Smooth muscle cell of the brain vasculature (primary cell): ENCODE measurements at places on chromosomes 11 and 22.

DNA sequence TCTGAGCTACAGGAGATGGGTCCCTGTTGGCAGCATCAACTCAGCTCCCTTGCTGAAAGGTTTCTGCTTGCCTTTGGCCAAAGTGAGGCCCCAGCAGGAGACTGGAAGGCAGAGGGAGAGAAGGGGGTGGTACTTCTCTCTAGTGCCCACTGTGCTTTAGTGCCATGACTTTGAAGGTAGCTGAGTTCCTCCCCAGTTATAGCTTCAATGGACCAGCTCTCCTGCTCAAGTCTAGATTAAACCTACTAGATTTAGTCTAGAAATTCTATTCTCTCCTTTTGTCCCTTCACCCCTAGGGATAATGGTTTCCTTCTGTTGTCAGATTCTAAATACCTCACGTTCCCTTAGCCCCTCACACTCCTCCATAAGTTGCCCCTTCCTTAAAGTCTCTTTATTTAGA, 119.2 kb downstream of the TIMP3 start:
- DNase-seq: no peak

DNA sequence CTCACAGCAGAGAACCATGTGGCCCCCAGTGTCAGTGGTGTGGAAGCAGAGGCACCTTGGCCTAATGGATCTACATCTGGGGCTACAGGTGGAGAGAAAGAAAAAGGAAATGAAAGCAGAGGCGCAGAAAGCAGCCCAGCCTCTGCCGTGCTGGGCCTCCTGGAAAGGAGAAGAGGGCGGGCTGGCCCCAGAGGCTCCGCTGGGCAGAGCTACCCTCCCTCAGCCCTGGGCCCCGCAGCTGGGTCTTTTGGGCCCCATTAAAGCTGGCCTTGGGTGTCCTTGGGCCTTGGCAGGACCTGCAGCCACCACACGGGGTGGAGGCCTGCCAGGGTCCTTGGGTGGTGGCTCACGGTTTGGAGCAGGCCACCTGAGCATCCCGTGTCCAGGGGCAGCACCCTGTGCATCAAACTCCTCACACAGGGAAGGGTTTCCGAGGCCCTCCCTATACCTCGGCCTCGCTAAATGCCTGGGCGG, 31.6 kb upstream of the GAL start:
- DNase-seq: no peak

- DNase-seq: no peak
Measured at GRCh38 chr11:94112206-94112953, 16.3 kb upstream of the PANX1 start.

DNA sequence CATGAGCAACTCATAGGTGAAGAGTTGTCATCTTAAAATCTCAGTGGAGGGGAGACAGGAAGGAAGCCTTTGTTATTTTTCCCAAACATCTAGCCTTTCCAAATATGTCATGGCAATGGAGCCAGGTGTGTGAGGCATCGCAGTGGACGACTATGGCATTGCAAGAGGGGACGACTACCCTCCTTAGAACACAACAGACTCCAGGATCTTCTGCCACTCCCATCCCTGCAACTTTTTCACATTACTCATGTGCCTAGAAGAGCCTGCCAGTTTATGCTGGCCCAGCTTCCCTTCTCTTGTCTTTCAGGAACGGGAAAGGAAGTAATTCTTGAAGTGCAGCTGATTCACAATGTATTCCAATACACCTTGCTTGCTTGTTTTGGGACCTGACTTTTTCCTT, 1008.4 kb downstream of the OPCML start:
- no peak for DNase-seq

DNA sequence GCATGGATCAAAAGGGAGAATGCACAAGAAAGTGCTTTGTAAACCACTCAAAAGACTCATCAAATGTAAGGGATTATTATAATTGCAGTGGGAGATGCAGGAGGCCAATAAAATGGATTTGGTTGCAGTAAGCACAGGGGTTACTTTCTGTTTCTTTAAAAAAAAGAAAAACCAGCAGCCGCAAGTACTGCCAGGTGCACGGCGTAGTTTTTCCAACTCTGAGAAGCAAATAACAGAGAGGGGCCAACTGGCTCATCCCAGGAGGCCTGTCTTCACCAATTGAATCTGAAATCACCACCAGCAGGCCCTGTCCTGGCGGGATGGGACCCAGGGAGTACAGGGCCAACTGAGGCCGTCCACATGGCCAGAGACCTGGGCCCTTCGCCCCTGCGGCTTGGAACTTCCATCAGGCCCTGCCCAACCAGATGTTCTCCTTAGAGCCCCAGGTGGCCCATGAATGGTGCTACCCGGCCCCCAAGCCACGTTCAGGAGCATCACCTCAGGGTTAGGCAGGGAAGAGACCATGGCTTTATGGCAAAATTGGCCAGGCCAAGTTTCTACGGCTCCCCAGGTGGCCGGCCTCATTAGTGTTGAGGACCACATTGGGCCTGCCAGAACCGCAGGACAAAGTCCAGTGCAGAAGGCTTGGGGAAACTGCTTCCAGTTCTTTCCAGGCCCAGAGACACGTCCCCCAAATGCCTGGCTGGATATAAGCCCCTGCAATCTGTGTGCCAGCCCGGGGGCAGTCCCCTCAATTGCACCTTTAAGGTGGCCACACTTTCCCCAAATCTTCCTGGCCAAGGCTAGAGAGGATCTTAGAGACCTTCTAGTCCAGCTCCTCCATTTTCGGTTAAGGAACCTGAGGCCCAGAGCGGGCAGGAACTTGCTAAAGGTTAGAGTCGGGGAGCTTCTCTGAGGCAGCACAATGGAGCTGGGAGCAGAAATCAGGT, 61.7 kb downstream of the CHRDL2 start:
- DNase-seq: no peak

DNA sequence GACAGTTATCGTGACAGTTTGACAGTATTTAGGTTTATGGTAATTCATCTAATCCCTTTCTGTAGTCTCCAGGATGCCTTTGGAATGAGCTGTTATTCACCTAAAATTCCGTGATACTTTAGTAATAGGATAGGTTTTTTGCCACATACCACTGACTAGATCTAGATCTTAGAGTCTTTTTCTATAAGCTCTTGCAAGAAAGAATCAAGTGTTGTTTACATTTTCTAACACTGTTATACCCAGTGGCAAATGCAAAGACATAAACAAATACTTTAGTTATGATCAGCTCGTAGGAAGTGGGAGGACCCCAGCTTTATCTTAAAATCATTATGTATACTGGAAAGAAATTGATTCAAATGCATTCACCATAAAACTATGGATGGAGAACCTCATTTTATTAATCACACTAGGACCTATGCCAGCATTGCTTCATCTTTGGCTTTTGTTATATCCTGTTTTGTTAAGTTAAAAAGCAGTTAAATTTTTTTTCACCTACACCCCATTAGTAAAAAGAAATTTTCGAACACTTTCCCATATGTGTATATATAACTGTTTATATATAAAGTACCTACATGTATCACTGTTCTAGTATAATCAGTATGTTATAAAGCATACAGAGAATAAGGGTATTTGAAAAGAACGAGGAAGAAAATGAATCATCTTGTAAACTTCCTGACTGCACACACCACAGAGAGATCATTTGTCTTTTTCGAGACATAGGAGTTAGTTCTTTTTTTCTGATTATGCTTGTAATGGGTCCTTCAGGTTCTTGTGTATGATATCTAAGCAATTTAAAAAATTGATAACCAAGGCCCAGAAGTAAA, 60.9 kb downstream of the PDHX start:
- no peak for DNase-seq
